ENCODE measurements at places on chromosomes 2 and 18. TPM values are rescaled to one million over a fixed set of nuclear protein-coding genes. Genes with fewer than 3 reads are reported as not detected.

IL36B gene
- total RNA-seq: not detected

GPR75 gene
- 0.05 TPM for total RNA-seq

UGT1A1 gene
- total RNA-seq: not detected

FSHR gene
- not detected for total RNA-seq

MEP1B gene
- not detected for total RNA-seq

SCN9A gene
- 0.68 TPM for total RNA-seq

ARHGAP15 gene
- not detected for total RNA-seq

CKAP2L gene
- total RNA-seq: 0.81 TPM

MROH2A gene
- not detected for total RNA-seq

ALKAL2 gene
- total RNA-seq: not detected

EEF1B2 gene
- total RNA-seq: 373 TPM

EPB41L3 gene
- total RNA-seq: 29.3 TPM
